ENCODE measurements at places on chromosomes 16 and 17.

DNA sequence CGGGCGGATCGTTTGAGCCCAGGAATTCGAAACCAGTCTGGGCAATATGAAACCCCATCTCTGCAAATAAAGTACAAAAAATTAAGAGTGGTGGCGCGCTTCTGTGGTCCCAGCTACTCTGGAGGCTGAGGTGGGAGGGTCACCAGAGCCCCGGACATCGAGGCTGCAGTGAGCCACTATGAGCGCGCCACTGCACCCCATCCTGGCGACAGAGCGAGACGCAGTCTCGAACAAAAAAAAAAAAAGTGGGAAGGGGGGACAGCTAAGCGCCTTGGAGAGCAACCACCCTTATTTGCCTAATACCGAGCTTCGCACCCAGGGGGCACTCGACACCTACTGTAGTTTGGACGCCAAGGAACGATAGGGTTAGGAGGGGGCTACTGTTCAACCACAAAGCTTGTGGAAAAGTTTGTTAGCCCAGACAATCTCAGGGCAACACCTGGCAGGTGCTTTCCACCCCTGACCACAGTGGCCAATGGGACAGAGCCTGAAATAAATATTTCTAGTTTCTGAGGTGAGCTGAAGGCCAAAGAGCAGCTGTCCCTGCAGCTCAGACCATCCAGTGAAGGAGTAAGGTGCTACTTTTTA is 847 bp upstream of the PSMC3IP start:
- peak; percentile 80 for DNase-seq

- no peak for DNase-seq
These were observed 3.0 kb downstream of the CDT1 start for GRCh38 chr16:88806491-88807111.

GRCh38 chr16:72284042-72284789 is 112.3 kb upstream of the PMFBP1 start:
- no peak for DNase-seq

DNA sequence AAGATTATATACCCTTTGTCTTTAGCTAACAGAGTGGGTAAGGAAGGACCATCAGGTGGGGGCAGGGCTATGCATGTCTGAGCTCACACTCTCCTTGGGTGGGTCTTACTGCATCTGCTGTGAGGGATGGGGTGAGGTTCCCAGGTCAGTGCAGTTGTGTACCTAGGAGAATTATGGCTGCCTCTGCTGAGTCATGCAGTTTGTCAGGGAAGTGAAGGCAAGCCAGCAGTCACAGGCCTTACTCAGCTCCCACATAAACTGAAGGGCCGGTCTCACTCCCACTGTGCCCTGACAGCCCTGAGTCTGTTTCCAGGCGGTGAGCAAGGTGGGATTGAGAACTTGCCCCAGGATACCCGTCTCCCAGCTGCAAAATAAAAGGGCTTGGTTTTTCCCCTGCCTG is 328.6 kb downstream of the MAP2K6 start:
- DNase-seq, result no peak

- no peak for DNase-seq
These were observed 39.6 kb upstream of the TMEM97 start for GRCh38 chr17:28279411-28279810.

DNA sequence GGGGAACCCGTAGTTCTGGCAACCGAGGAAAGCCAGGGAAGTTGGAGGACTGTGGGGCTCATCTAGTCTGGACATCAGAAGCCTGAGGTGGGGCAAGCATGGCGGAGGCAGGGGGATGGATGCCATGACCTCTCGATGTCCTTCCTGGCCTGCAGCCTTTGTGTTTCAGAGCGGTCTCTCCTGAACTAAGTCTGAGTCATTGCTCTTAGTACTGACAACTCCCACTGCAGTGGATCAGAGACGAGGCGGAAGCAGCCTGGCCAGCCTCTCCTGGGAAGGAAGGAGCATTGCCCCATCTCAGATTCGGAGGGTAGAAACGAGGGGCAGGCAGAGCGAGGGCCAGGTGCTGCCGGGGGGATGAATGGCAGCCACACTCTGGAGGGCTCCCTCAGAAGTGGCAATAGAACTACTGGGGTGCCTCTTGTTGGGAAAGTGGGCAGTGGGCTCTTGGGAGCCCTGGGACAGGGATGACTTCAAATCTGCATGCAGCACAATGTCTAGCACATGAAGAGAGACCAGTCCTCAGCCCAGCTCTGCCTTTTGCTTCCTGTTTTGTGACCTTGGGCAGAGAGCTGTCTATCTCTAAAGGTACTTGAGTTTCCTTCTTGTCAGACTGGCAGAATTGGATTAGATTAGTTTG is 3.6 kb upstream of the STAC2 start:
- DNase-seq, result no peak

GRCh38 chr17:46922804-46923635 is at the start of gene GOSR2:
TSS of gene GOSR2 (plus strand) at chr17:46923160. CDS start at chr17:46923193, 33 bp downstream.
- DNase-seq, result peak; percentile 88

- DNase-seq, result no peak
These were observed 45.6 kb downstream of the SLC47A1 start for GRCh38 chr17:19579192-19579761.

- no peak for DNase-seq
These were observed 81.1 kb downstream of the ANKRD11 start for GRCh38 chr16:89409161-89409711.

Measured in NCI-H526 (cell line).